GM19239 (cell line): ENCODE measurements at places on chromosomes 5 and 9.

DNA sequence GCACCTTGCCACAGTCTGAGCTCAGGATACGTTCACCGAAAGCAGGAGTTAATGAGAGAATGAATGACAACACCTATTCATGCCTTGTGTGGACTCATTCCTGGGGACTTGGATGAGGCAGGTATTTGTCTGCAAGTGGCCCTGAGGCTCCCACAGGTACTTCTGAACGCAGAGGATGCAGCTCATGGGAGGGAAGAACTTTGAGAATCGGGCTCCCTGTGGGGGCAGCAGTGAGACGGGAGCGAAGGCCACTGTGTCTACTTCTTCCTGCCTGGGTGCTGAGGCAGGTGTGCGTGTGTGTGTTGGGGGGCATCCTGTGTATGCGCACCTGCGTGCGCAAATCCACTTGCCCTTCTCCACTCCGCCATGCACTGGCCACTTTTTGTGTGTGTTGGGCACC is 42.2 kb downstream of the PTPN3 start:
- no peak for DNase-seq

- no peak for DNase-seq
Observed at GRCh38 chr9:128703616-128704355, 1.5 kb downstream of the PKN3 start.

DNA sequence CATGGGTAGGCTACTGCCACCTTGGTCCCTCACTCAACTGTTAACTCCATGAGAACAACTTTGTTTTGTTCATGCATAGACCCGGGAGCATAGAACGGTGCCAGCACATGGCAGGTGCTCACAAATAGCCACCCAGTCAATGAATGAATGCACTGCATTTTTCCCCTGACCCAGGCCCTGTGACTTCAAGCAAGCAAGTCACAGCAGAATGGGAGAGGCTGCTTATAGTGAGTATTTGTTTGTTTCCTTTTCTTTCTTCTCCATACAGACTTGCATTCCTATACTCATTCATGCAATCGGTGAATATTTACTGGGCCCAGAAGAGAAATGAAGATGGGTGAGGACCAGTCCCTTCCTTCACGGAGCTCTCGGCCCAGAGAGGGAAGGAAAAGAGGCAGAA is 62.0 kb downstream of the SHB start:
- DNase-seq, result no peak

- DNase-seq, result no peak
Observed at GRCh38 chr9:114186605-114187289, 31.4 kb downstream of the COL27A1 start.

DNA sequence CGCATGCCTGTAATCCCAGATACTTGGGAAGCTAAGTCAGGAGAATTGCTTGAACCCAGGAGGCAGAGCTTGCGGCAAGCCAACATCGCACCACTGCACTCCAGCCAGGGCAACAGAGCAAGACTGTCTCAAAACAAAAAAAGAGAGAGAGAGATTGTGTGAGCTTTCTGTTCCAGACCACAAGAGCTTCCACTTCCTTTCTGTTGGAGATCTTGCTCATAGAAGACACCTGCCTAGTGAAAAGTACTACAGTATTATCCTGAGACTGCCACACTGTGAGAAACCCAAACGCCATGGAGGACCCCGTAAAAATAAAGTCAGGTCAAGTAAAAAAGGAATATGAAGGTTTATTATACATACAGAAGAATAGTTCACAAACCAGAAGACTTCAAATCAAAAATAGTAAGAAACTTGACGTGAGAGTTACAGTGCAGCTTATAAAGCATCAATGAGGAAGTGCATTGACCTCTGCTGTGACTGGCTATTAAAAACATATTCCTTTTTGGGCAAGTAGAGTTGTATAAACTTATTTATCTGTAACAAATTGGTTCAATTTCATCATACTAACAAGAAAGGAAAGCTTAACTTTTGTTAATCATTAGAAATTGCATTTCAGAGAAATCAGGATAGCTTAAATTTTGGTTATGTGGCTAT is 4.3 kb upstream of the EMB start:
- no peak for DNase-seq

- no peak for DNase-seq
Observed at GRCh38 chr5:66974256-66974655, 222.3 kb downstream of the CD180 start.

- DNase-seq, result no peak
Observed at GRCh38 chr9:21434202-21435014, 5.8 kb upstream of the IFNA1 start.

DNA sequence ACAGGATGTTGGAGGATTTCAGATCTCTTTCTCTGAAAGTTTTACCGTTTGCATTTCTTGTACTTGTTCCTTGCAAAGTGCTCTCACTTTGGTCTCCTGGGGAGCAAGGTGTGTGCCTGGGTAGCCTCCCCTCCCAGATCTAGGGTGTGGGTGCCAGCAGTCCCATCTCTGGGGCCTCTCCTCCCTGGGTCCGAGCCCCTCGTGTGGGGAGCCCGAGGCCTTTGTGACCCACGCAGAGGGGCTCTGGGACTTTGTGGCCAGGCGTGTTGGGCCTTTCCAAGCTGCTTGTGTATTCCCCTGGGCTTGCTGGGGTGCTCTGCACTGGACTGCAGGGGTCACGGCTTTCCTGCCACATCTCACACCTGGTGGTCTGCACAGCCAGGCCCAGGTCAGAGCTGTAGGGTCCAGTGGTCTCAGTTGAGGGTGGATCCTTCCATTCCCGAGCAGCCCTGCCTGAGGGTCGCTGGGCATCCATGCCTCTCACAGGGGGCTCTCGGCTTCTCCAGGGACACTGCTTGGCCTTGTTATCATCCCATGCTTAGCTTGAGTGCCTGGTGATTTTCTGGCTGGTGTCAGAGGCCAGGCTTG is 96.3 kb downstream of the CACNA1B start:
- DNase-seq, result no peak

DNA sequence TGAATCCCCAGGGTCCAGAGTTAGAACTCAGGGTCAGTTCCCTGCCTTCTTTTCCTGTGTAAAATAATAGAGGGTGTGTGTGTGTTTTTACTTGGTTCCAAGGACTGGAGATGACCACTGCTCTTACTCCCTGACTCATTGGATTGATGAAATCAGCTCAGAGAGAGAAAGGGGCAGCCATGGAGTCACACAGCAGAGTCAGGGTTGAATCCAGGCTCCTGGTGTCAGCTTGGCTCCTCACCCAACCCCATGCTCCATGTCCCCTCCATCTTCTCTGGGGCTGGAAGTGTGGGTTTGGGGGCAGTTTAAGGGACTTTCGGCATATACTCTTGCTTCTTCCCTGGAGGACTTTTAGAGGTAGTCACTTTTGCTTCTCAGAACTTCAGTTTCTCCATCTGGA is 21.6 kb downstream of the DAB2IP start:
- no peak for DNase-seq

- DNase-seq, result no peak
Observed at GRCh38 chr5:145965804-145966203, 29.4 kb downstream of the SH3RF2 start.

DNA sequence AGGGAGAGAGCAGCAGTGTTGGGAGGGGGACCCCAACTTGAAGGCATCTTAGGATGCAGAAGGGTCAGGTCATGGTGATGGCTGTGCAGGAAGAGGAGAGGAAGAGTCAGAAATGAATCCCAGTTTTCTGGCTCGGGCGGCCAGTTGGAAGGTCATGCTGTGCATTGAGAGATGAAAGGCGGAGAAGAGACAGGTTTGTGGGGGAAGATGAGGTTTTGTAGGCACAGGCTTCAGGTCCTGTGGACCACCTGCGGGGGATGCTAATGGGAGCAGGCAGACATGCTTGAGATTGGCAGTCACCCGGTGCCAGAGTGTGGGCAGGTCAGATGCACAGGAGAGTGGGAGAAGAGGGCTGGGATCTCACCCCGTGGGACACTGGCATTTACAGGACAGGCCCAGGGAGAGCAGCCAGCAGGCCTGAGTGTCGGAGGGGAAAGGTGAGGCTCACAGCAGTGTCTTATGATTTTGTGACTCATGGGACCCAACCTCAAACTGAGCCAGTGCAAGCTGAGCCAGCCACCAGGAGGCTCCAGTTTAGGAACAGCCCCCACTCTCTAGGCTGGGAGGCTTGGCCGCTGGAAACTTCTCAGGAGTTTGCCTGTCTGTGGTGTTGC is 17.5 kb downstream of the STXBP1 start:
- no peak for DNase-seq
